ENCODE measurements at places on chromosomes 2 and 18.

DNA sequence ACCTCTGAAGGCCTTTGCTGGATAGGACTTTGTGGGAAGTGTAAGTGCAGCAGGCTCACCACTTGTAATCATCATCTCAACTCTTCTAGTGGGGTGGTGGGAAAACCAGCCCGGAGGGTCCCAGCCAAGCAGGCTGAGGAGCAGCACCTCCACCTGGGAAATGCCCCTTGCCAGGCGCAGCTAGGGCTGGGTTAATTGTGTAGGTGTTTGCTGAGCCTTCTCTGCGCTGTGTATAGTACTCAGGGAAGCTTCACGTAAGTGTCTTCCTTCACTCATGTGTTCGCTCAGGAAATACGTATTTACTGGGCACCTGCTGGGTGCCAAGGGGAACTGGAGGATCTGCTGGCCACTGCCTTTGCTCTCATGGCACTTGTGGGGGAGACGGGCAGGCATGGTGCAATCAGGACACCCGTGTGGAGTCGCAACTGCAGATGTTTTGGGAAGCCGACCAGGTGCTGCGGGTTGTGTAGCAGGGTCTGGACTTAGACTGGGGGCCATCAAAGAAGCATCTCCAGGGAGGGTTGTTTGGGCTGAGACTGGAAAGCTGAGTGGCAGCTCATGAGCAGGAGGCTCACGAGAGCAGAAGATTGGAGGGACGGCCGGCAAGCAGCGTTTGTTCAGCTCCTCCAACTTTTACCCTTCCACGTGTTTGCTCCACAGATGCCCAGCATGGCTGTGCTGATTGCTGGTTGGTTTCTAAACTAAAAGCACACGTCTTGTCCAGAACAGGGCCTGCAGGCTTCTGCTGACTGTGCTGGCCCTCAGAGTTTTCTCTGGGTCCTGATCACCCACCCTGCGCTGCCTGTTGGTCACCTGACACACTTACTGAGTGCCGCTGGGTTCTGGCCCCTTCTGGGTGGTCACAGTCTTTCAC, 164.6 kb downstream of the LDLRAD4 start:
- peak; percentile 68 for DNase-seq

DNA sequence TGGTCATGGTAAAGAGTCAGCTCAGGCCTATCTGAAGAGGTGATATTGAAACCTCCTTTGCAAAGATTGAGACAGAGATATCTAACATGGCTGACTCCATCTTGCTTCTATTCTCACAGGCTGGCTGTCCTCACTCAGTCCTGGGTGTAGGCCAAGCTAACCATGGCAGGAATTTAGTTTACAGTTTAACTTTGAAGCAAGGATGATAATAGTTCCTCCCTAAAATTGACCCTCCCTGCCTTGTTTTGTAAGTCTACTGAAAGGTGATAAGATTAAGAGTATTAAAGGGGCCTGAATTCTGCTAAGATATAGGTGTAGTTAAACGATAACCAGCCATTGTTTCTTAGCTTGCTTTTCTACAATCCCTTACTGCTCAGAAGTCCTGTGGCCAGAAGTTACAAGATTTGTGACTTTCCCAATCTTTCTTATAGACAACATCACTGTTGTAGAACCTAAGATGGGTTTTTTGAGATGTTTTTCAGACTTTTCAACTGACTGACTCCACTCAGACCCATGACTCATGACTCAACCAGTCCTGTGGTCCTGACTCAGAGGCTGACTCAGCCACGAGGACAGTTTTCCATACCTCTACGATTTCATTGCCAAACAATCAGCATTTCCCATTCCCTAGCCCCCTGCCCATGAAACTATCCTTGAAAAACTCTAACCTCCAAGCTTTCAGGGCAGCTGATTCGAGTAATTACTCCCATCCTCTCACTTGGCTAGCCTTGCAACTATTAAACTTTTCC, 195.7 kb upstream of the SESTD1 start:
- no peak for DNase-seq

GRCh38 chr18:13481820-13482617, 244.3 kb downstream of the FAM210A start:
- no peak for DNase-seq

- no peak for DNase-seq
Observed at GRCh38 chr2:171187819-171188218, 27.1 kb upstream of the TLK1 start.

DNA sequence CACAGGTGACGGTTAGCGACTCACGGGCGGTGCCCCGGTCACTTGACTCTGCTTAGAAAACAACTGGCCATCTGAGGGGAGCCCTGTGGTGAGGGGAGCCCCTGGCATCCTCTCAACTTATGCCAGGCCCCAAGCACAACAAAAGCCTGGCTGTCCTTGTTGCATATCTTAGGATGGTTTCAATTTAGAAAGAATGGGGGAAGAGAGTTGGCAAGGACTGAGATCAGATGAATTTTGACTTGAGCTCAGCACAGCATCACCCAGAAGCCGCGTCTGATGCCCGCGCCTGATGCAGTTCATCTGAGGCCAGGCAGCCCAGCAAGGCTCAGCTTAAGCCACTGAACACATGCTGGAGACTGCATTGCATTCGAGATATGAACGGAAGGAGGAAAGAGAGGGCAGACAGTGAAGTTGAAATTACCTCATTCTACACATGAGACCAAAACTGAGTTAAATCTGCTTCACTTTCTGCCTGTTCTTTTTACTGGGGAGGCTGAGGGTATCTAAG, 36.8 kb downstream of the MYT1L start:
- no peak for DNase-seq

GRCh38 chr2:239375278-239376061, 25.4 kb downstream of the HDAC4 start:
- DNase-seq: peak; percentile 57

DNA sequence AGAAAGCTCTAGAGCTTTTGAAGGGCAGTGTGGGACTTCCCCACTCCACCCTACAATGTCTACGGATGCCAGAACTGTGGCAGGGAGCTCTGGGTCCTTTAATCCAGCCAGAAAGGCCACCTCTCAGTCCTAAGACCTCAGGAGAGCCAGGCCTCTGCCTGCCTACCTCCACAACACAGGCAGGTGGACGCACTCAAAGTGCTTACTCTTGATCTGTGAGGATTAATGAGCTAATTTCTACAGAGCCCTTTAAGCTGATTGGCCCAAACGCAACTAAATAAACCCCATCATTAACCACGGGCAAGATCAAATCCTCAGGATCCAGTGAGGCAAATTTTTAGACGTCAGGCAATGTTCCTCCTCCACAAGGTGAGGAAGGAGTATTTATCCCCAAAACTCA, 8.1 kb downstream of the STK39 start:
- DNase-seq: no peak

DNA sequence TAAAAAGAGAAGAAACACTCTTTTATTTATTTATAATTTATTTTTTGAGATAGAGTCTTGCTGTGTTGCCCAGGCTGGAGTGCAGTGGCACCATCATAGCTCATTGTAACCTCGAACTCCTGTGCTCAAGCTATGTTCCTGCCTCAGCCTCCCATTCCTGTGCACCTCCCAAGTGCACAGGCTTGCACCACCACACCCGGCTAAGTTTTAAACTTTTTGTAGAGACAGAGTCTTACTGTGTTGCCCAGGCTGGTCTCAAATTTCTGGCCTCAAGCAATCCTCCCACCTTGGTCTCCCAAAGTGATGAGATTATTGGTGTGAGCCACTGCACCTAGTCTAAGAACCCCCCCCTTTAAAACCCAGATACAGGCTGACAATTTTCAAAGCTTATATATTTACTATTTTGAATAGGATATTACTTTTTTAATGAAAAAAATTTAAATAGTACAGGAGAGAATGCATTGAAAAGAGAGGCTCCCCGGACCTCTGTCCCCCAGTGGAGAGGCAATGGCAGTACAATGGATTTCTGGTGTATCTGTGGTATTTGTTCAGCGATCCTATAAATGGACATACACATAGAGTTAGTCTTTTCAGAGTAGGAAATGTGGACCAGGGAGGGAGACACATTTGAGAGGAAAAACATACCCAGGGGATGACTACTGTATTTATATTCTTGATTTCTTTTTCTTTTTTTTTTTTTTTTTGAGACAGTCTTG, 48.1 kb upstream of the CNOT11 start:
- no peak for DNase-seq

DNA sequence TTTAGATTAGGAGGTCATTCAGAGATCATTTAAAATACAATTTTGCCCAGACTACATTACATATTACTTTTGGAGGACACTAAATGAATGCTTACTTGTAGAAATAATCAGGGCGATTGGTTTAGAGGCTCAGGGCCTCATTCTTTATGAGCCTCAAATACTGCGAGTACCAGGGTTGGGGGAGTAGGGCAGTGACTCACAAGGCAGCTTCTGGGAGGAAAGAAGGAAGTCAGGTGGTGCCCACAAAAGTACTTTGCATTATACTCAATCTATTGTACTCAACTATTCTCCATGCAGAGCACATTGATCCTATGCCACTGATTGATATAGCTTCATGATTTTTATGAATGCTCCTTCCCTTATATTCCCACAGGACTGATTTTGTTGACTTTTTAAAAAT, 166.9 kb downstream of the SOCS6 start:
- DNase-seq: no peak

DNA sequence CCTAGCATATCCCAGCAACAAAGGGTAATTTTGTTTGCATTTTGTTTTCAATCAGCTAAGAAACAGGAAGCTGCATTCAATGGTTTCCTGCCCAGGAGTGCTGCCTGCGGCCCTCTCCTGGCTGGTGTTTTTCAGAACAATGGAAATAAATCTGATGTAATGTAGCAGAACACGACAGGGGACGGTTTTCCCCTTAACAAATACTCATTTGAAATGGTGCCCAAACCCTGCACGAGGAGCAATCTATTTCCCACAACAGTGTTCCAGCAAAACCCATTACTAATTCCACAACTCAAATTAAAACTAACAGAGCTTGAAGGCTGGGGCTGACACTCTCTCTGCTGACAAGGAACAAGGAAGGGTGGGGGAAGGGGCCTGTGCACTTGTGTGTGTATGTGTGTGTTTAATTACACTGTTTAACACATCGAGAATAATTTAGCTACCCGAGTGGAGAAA, 8.7 kb downstream of the CAPN13 start:
- no peak for DNase-seq

GRCh38 chr2:38409156-38410102, 32.4 kb upstream of the ATL2 start:
- no peak for DNase-seq

DNA sequence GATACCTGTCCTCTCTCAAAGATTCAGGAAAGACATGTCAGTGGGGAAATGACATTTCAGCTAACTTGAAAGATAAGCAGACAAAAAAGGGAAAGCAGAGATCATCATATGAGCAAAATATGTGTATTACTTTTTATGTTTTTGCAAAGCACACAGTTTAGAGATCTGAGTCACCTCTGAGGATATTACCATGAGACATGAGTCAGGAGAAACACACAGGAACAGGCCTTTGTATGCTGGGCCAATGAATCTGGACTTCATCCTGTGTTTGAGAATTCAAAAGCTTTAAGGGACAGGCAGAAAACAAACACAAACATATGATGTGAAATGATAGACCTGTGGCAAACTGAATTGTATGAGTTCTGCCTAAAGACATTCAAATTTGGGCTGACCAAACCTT, 306.0 kb upstream of the EPC2 start:
- DNase-seq: no peak

DNA sequence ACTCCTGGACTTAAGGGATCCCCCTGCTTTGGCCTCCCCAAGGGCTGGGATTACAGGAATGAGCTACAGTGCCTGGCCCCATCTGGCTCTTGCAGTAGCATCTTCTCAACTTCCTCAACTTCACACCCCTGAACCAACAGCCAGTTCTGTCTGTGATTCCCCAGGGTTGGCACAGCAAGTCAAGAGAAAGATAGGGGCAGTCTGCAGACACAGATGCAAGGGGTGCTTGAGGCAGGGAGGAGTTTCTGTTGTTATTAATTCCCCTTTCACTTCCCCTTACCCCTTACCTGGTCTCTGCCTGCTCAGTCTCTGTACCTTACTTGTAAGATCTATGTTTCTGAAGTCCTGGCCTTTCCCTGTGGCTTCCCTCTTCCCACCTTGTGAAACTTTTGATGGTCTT, 54.1 kb upstream of the MEX3C start:
- no peak for DNase-seq

GRCh38 chr2:143742581-143742980, 613.4 kb downstream of the ARHGAP15 start:
- DNase-seq: no peak

GRCh38 chr2:25304321-25304720, 37.4 kb downstream of the DNMT3A start:
- DNase-seq: no peak

DNA sequence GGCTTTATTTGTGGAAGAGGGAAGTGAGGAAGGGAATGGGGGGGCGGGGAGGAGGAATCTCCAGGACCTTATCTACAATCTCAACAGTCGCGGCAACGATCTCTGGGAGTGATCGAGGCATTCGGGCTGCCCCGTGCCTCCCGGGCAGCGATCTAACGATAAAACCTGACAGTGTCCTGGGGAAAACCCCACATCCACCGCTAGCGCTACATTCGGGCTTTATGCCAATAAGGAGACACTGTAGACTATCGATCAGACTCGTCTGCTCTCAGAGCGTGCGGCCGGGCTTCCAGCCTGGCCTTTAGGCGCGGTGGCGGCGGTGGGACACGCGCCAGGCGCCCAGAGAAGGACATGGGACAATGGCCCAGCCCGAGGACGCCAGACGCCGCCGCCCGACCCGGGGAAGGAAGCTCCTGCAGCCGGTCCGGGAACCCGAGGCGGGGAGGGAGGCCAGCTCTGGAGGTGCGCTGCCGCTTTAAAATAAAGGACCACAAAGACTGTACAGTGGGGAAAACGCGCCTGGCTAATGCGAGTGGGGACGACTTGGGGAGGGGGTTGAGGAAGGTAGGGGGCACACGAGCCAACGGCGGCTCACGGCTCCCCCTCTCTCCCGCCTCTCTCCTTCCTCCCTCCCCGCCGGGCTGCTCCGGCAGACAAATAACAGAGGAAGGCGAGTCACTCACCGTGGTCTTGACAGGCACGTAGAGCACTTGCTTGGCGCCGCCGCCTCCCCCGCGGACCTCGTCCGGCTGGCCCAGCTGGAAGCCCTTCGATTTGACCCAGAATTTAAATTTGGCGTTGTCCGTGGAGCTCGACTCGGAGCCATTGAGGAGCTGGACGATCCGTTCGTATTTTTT, 2.2 kb downstream of the NOL4 start:
- no peak for DNase-seq

- no peak for DNase-seq
Observed at GRCh38 chr2:16729335-16729734, 63.7 kb upstream of the CYRIA start.

Measured in suprapubic skin (tissue), 4 donors.